ENCODE measurements at places on chromosomes 7 and 10.

DNA sequence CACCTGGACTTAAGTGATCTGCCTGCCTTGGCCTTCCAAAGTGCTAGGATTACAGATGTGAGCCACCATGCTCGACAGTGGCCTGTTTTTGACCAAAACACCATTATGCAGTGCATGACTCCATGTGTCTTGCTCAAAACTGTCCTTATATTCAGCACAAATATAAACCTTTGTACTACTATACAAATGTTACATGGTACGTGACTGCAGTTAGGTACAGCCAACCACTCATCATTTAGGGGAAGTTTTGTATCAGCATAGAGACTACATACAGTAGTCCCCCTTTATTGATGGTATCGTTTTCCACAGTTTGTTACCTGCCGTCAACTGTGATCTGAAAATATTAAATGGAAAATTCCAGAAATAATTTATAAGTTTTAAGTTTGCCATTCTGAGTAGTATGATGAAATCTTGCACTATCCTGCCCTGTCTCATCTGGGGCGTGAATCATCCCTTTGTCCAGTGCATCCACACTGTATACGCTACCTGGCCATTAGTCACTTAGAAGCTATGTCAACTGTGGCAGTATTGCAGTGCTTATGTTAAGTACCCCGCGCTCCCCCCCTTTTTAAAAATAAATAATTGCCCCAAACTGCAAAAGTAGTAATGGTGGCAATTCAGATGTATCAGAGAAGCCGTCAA, 23.3 kb upstream of the ZNF282 start:
- no peak for DNase-seq

GRCh38 chr7:48426966-48427555, 255.8 kb downstream of the ABCA13 start:
- DNase-seq, result no peak

DNA sequence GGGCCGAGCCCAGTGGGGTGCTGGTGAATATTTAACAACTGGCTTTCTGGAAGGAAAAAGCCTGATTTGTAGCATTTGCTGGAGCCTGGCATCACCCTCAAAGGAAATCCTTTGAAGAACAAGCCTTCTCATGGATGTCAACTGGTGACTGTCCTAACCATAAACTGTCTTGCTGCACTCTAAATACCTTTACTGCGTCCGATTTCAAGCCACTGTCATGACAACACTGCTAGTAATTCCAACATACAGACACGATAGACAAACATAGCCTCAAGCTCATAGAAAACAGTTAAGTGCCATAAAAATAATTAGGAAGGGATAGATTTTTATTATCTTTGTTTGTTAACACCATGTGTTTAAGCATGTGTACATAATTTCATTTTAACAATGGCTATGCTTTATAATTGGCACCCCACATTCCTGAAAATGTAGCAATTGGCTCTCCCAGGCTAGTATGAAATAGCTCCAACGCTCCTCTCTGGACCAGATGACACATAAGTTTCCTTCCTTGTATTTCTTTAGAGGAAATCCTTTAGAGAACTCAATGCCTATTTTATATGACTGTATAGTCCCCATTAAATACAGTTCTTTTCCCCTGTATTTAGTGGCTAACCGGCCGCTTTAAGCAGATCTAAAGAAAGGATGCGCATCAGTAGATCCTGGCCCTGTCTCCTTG, 273.4 kb downstream of the PRPF18 start:
- DNase-seq, result no peak

DNA sequence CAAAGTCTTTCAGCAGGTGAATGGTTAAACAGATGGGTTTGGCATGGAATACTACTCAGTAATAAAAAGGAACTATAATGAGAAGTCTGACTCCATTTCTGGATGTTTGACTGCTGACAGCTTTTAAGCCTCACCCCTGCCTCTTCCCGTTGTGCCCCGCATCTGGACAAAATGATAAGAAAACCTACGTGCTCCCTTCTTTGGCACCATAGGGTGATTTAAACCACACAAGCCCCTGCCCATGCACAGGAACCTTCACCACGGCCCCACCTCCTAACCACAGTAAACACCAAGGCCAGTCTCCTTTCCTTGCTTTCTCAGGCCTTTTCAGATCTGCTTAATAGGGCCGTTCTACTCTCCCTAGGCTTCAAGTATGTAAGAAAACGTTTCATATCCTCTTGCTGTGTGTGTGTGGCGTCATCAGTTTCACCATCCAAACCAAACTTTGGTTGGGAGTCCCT, 47.1 kb upstream of the UBN2 start:
- no peak for DNase-seq

DNA sequence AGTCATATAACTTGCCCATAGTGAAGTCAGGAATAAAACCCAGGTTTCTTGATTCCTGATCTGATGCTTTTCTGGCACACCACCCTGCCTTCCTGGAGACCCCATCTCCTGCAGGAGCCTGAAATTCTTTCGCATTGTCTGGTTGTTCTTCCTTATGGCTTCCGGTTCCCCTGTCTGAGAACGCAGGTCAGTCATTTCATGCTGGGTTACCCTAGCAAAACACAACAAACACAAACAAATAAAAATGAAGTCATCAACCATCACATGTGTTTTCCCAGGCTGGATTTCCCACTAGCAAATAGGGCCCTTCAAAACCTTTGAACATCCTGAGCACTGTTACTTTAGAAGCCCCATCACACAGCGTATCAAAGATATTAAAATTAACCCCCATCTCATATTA, 569.6 kb downstream of the LRMDA start:
- no peak for DNase-seq

GRCh38 chr10:13302821-13303555, 3.1 kb upstream of the PHYH start:
- DNase-seq, result no peak

DNA sequence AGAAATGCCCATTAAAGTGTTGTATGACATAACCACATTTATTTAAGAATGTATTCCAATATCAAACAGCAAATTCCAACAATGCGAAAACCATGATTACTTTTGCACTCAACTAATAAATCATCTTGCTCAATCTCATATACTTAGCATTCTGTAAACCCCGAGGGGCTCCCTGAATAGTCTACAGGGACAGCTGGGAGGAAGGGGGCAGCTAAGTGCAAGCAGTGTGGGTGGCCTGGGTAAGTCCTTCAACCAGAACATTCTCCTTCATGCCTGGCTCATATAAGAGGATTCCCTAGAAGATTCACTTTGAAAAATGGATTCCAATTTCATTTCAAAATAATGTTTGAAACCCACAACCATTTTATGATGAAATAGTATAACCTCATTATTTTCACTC, 355.5 kb downstream of the CDC14C start:
- no peak for DNase-seq

GRCh38 chr10:60040014-60040662, 133.8 kb upstream of the CCDC6 start:
- no peak for DNase-seq

DNA sequence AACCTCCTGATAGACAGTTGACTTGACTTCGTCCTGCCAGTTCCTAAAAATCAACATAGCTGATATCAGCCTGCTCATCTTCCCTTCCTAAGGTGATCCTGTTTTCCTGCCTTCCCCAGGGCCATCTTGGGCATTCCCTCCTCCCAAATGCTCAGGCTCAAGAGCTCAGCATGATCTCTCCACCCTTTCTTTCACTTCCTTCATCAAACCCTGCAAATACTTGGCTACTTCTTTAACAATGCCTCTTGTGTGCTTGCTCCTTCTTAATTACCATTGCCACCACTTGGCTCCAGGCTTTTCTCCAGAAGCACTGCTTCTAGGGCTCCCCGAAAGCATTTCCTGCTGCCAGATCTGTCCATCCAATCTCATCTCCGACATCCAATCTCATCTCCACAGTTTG, 7.3 kb downstream of the FSCN3 start:
- DNase-seq, result no peak

- DNase-seq, result no peak
Observed at GRCh38 chr10:103544657-103545310, 51.3 kb downstream of the NEURL1 start.

DNA sequence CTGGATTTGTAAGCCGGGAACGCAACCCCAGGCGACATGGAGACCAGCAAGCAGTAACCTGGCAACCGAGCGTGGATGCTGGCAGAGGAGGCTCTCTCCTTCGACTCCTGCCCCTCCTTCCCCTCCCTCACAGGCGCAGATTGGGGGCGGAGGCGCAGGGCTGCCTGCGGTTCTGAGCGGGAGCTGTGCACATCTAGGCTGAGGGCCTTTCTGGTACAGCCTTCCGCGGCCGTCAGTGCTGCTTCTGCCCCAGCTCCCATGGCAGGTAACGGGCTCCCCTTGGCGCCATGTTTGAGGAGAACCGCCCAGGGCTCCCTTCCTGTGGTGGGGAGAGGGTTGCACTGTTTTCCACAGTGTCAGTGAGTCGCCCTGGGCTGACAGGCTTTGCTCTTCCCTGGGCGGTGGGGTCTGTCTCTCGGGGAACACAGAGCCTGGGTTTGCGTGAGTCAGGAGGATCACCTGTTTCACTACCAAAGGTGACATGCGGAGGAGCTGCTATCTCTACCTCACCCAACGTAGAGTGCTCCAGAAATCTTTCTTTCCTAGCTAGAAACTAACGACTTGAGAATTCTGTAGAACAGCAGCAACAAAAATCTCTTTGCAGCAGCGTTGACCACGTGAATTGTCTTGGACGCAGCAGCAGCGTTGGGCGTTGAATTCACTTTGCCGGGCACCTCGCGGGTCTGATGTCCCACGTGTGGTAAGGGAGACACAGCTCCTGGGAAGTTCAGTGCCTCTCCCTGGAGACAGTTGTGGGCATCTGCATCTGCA, 154.8 kb upstream of the COBL start:
- DNase-seq, result peak; percentile 89

- DNase-seq, result peak; percentile 53
Observed at GRCh38 chr7:159015454-159016410, 128.9 kb downstream of the VIPR2 start.

DNA sequence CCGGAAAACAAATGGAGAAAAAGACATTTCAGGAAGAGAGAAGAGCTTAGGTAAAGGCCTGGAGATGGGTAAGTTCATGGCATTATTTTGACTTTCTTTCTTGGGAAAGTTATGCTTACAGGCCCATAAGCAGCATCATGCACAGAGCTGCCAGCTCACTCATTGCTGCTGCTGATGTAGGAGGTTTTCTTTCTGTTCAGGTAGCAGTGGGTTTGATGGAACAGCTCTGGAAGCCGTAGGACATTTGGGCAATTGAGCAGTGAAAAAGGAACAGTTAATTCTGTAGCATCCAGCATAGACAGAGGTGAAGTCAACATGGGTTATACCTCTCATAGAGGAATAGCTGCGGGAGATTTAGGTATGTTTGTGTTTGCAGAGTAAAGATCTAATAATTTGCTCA, 3.3 kb downstream of the CHN2 start:
- DNase-seq, result no peak

DNA sequence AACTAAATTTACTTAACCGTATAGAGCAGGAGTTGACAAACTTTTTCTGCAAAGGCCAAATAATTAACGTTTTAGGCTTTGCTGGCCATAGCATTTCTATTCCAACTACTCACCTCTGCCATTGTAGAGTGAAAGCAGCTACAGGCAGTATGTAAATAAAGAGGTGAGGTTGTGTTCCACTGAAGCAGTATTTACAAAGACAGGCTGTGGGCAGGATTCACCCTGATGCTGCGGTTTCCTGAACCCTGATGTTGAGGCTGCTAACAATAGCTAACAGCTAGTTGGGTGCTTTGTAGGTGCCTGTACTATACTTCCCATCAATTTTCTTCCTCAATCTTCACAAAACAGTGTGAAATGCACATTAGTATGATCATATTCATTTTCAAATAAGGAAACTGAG, 47.0 kb upstream of the LAMB1 start:
- DNase-seq, result no peak

- peak; percentile 82 for DNase-seq
Observed at GRCh38 chr7:148883266-148884048, 634 bp downstream of the EZH2 start.

DNA sequence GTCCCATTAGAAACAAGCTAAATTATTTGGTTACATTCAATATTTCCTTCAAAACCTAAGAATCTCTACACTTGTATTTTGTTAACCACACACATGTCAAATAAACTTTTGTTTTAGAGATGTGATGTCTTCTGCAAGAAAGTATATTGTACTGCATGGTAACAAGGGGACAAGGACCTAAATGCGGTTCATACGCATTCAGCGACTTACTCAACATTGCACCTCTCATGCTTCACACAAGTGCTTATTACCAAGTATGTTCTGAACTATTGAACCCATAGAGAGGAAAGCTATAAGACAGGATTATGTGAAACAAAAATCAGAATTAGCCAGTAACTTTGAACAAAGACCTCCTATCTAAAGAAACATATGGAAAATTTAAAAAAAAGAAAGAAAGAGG, 68.3 kb downstream of the CREB5 start:
- DNase-seq, result no peak

- no peak for DNase-seq
Observed at GRCh38 chr7:98387544-98388226, 13.2 kb downstream of the BAIAP2L1 start.

DNA sequence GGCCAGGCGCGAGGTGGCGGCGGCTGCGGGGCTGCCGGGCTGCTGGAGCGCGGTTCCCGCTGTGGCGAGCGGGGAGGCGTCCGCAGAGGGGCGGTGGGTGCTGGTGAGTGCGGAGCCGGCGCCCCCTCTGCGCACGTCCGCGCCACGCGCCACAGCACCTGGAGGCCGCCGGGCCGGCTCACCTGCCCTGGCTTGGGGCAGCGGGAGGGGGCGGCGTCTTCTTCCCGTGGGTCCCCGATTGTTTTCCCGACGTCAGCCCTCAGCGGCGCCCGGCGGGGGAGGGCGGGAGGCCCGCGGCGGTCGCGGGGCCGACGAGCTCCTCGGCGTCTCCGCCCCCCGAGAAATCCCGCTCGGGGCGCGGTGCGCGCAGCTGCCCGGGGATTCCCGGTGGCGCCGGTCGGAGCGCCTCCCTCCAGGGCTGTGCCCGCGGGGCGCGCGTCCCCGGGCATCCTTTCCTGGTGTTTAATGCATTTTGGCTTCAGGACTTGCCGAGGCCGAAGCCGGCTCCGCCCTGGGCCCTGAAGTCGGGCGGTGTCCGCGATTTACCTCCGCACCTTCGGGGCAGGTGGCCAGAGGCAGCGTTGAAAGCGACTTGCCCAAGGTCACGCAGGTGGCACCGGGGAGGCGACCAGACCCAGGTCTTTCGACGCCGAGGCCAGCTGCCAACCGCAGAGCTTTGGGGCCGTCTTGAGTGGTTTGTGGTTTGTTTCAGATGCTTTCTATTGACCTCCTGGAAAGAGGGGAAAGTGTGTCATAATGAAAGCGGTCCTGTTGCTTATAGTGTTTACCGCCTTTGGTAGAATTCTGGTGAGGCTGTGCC, 561 bp downstream of the PLEKHA1 start:
- DNase-seq, result peak; percentile 83

- no peak for DNase-seq
Observed at GRCh38 chr10:84540022-84540616, 211.7 kb downstream of the CCSER2 start.
